Mammary epithelial cell (primary cell): ENCODE measurements at places on chromosomes 4 and X.
A peak's percentile ranks its signal among the peaks of the same experiment; 100 is the strongest.

- DNase-seq = peak; percentile 42
Observed at GRCh38 chr4:180333162-180333561, 1910.0 kb upstream of the TENM3 start.

GRCh38 chrX:120755066-120755846 is 120.4 kb downstream of the CT47B1 start:
- no peak for DNase-seq

GRCh38 chr4:184896868-184897715 is 71.3 kb upstream of the ACSL1 start:
- no peak for DNase-seq

GRCh38 chr4:3074846-3075651 is 568 bp downstream of the HTT start:
- DNase-seq = peak; percentile 65

GRCh38 chr4:152943672-152944071 is 7.5 kb downstream of the FHDC1 start:
- no peak for DNase-seq
